ENCODE measurements at places on chromosomes 12 and 14. TPM values are rescaled to one million over a fixed set of nuclear protein-coding genes. Genes with fewer than 3 reads are reported as not detected.

DNA sequence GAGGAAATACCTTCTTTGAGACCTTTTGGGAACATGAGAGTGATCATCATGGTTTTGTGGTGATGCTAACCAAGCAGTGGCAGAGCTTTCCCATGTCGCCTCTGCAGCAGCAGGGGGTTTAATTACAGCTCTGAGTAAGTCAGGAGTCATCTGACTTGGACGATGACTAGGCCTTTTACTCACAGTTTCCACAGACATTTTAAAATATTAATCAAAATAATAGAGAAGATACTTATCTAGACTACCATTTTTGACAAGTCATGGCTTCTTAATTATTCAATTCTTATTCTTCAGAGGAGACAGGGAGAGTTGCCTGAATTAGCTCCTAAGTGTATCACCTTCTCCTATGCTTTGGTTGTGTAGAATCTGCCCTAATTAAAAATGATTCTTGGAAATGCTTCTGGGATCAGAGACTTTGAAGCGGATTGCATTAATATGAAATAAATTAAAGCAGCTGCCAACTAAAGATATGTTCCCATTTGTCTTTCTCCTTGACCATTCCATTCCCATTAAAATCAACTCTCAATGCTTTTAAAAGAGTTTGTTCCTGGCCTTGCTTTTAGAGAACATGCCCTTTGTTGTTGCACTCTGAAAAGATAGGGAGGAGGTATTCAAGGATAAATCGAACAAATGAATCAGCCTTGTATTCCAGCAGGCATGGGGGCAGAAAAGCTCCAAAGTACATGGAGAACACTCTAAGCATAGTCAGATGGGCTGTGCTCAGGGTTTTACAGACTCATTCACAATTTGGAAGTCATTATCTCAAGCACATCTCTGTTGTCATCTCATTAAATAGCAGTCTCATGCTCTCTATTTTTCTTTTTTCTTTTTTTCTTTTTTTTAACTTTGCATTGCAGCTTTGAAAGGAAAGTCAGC lies 7.7 kb upstream of the IFNG-AS1 start:
- no peak for DNase-seq

DNA sequence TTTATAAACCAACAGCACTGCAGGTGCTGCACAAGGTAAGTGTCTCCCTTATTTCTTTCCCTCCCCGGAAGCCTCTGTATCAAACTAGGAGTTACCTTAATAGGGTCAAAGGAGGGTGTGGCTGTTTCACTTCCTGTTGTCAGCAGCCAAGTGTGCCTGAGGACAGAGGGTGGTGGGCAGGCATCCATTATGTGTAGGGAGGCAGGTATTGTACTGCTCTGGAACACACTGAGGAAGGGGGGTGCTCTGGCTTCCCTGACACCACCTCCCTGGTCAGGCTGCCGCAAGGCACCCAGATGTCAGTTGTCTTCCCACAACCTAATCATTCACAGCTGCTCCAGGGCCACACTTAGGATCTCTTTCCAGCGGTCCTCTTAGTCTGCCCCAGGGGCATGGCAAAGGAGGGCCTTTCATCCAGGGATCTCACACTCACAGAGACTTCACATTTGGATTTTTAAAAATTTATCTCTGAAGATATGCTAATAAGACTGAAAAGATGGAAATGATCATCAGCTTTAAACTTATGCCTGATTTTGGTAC lies 132.0 kb upstream of the ARHGAP5 start:
- DNase-seq = no peak

GRCh38 chr12:21717767-21718166 lies 56.7 kb downstream of the KCNJ8 start:
- no peak for DNase-seq

- no peak for DNase-seq
Measured at GRCh38 chr12:119383206-119383605, 48.7 kb downstream of the CCDC60 start.

- DNase-seq = no peak
Measured at GRCh38 chr14:38481952-38482678, 226.2 kb upstream of the CLEC14A start.

GRCh38 chr12:109581334-109581691 lies 7.7 kb downstream of the MVK start:
- DNase-seq = no peak

- DNase-seq = no peak
Measured at GRCh38 chr12:121219353-121219986, 9.5 kb downstream of the P2RX4 start.

GRCh38 chr12:57044889-57045288 lies 5.0 kb downstream of the MYO1A start:
- DNase-seq = no peak

DNA sequence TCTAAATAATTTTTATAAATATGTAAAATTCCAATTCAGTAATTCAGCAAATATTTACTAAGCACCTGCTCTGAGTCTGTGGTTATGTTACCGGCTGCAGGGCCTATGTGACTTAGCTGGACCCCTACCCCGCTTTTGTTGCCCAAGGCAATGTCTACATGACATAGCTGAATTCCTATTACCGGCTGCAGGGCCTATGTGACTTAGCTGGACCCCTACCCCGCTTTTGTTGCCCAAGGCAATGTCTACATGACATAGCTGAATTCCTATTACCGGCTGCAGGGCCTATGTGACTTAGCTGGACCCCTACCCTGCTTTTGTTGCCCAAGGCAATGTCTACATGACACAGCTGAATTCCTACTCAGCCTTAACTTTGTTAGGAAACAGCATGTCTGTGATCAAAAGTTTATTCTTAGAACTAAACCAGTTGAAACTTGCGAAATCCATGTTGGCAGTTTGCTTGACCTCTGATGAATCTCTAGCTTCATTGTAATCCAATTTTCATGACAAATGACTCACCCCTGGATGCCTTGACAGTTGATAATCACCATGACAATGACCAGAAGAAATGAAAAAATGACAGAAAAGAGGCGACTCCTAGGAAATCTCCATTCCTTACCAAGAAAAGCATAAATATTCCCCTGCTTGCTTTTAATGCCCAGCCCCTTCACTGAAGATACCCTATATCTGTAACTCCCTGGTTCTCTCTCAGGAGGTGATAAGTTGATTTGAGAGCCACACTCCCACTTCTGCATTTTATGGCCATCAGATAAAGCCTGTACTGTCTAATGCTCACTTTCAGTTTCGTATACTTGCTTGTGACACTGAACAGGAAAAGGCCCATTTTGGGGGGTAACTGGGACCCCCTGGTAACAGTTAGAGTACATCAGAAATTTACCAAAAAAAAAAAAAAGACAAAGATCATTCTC lies 148.4 kb upstream of the SYT10 start:
- no peak for DNase-seq

DNA sequence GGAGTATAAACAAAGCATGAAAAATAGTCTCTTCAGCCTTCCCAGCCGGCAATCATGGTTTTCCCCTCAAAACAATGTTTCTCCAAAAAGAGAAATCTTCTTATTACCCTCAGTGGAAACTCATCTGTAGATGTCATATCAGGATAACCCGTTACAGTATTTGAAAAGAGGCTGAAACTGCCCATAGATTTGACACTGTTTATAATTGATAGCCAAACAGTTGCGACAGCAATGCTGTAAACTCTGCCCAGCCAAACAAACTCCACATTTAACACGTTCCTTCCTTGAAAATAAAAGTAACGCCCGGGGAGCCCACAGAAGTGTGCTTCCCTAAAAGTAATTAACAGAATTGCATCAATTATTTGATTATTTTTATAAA lies 201.3 kb upstream of the FOXN3 start:
- DNase-seq = no peak

GRCh38 chr12:211639-212414 lies 2.1 kb downstream of the SLC6A12 start:
- no peak for DNase-seq

GRCh38 chr12:60162988-60163720 lies 567.3 kb downstream of the SLC16A7 start:
- no peak for DNase-seq

DNA sequence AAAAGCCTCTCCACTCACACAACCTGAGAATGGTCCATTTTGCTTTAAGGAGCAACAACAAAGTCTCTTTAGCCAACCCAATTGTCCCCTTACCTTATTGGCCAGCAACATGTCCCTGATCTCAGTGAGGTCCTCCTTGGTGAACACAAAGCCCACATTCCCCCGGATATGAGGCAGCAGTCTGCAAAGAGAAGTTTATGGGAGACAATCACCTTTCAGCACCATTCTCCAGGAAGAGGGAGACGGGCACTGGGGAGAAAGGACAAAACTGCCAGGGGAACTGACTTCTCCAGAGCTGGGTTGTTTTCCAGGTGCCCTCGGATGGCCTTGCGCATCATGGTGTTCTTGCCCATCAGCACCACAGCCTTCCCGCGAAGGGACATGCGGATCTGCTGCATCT lies 1.9 kb downstream of the RPLP0 start:
- no peak for DNase-seq

GRCh38 chr12:59076622-59077021 lies 156.3 kb upstream of the LRIG3 start:
- no peak for DNase-seq

DNA sequence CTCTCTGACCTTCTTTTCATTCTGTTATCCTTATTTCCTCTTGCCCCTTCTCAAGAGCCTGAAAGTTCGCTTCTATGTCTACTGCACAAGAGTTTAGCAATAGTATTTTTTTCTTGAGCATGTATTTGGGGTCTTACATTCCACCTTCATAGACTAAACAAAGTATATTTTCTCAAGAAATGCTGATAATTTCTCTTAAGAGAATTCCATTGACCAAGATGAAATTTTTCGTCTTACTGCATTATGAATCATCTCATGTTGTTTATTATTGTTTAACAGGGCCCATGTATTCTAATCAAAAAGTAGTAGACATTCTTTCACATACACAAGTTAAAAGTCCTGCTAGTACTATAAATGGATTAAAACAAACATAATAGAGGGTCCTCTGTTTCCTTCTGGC lies 219.3 kb downstream of the C12orf50 start:
- DNase-seq = no peak

DNA sequence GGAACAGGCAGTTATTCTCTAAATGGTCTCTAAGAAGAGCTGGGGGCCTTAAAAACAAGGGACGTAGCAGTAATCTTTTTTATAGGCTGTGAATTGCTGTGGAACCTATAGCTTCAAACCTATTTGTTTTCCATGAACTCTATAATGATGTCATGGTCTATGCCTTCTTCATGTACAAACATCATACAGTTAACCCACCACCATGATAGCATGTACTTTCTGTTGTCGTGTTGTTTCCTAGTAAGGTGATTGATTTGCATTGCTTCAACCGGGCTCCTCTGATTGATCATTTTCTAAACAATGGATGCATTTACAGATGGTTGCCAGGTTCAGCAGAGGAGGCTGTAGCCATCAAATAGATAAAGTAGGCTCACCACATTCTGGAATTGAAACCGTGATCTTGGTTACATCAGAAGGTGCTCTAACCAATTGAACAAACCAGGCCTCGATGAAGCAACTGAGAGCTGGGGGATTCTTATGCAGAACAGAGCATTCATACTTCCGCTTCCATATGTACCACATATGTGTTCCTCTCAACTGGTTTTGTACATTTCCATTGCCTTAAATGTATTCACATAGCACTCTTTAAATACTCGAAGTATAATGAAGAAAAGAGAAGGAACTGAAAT lies 25.6 kb upstream of the PCNX1 start:
- no peak for DNase-seq

DNA sequence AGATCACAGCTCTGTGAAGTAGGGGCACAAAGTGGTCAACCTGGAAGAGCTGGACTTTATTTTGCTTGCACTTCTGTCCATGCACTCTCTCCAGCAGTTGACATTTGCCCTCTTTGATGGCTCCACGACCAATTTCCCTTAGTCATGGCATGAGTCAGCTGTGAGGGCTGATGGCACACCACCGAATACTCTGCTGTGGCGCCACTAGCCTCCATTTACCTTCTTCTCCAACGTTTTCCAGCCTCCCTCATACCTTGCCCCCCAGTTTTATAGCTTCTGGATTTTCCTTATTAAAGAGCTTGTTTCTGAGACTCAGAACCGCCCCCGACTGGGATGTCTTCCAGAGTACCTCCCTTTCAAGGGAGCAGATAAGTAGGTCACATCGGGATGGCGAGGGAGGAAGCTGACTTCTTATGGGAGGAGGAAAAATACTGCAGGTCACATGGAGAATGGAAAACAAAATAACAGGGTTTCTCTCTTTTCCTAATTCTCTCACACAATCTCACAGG lies 17.6 kb downstream of the NINJ2 start:
- no peak for DNase-seq

DNA sequence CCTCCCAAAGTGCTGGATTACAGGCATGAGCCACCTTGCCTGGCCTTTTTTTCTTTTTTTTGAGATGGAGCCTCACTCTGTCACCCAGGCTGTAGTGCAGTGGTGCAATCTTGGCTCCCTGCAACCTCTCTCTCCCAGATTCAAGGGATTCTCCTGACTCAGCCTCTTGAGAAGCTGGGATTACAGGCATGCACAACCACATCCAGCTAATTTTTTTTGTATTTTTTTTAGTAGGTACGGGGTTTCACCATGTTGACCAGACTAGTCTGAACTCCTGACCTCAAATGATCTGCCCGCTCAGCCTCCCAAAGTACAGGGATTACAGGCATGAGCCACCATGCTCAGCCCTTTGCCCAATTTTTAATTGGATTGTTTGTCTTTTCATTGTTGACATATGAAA lies 58.0 kb downstream of the SINHCAF start:
- DNase-seq = no peak

DNA sequence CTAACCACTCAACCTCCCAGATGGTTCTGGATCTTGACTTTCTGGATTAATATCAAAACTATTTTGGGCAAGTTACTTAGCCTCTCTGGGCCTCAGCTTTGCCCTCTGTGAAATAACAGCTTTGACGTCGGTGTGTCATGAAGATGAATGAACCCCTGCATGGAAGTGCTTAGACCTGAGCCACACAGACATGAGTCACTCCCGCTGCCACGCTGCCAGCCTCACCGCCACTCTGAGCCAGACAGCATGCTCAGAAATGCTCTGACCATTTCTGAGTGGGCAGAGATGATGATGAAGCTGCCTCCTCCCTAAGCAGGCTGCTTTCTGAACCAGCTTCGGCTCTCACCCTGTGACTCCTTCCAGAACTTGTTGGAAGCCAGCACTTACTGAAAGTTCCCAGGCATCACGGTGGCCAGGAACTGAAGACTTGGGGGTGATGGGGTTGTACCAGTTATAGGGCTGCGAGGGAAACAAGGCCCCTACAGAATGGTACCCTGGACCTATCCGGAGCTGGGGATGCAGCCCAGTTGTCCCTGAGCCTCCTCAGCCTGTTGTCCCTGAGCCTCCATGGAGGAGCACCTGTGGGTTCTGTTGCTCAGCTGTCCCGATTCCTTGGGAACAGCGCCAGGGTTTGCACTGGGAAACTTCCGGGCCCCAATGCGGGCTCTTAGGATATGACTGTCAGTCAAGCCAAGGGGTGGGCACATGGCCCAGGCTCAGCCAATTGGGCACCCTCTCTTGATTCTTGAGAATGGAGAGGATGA lies 2.0 kb upstream of the CCDC197 start:
- no peak for DNase-seq

GRCh38 chr12:56836317-56836716 lies 73.2 kb downstream of the HSD17B6 start:
- no peak for DNase-seq

LRRK2 gene
- total RNA-seq = 2.3 TPM

IGF1 gene
- total RNA-seq = 0.26 TPM

CLBA1 gene
- 1.9 TPM for total RNA-seq

MAP1LC3B2 gene
- total RNA-seq = 4.6 TPM

EXOC3L4 gene
- total RNA-seq = 0.25 TPM

CLEC9A gene
- not detected for total RNA-seq

SALL2 gene
- 4.5 TPM for total RNA-seq

PDZRN4 gene
- total RNA-seq = not detected

KLRC4 gene
- total RNA-seq = 27.1 TPM

SYNJ2BP gene
- 18.6 TPM for total RNA-seq

LRRIQ1 gene
- total RNA-seq = not detected

FSCB gene
- total RNA-seq = not detected

All from T-cell (primary cell).